ENCODE measurements at places on chromosomes 3 and 15.

GRCh38 chr15:90205050-90205848 lies 4.1 kb downstream of the SEMA4B start:
- DNase-seq = no peak

DNA sequence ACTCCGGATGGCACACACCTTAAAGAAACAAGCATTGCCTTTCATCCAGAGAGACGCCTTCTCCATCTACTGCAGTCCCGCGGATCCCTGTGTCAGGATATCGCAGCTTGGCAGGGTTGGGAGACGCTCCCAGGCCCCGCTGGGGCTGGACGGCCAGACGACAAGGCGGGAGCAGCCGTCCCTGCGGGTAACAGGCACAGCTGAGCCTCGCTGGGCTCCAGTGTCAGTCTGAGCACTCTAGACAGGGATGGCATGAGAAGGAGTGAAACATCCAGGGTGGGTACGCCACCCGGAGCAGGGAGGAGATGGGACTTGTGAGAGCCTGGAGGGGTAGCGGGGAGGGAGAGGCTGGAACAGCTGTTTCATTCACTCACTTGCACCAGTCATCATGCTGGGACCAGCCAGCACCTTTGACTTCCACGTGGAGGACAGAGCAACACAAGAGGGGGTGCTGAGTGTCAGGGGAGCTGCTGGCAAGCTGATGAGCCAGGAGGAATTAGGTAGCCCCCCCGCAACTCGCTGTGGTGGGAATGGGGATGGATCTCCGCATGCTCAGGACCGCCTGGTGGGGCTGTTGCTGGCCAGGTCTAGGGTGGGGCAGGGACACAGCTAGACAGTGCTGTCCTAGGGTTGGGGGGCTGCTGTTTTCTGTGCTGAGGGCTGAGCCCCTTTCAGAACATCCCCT lies 31.6 kb upstream of the SNRPA1 start:
- DNase-seq = no peak

GRCh38 chr3:179606534-179607085 lies 2.0 kb downstream of the NDUFB5 start:
- no peak for DNase-seq

DNA sequence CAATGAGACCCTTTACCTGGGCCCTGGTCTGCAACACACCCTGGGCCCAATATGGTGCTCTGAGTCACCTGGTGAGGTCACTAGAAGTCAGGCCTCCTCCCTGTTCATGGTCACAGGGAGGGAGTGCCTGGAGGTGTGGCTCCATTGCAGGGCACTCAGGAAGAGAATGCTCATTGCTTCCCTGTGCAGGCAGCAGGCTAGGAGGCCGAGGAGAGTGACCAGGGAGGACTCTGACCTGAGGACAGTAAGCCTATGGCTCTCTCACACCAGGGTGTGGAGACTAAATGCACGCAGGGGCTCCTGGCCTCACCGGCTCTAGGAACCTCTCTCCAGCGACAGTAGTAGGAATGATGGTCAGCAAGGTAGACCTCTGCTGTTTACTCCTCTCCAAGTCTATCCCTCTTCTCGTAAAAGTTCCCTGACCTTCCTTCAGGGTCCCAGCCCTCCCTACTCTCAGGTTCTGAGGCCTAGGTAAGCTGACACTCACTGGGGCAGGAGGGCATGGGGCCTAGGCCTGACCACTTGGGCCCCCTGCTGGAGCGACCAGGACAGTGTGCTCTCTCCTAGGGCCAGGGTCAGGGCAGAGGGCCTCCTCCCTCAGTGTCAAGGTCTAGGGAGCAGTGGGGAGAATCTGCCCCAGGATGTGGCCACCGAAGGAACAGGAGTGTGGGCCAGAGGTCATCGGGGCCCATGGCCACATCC lies 9.6 kb upstream of the SLCO2A1 start:
- no peak for DNase-seq

DNA sequence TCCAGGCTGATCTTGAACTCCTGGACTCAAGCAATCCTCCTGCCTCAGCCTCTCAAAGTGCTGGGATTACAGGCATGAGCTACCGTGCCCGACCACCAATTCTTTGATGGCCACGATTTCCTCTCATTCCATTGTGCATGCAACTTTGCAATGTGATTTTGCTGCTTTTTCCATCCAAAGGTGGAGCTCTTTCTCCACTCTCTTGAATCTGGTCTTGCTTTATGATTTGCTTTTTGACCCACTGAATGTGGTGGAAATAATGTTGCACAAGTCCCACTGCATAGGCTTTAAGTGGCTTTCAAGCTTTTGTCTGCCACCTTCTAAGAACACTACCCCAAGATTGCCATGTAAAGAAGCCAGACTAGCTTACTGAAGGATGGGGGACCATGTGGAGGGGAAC lies 10.6 kb downstream of the RPS27L start:
- no peak for DNase-seq

DNA sequence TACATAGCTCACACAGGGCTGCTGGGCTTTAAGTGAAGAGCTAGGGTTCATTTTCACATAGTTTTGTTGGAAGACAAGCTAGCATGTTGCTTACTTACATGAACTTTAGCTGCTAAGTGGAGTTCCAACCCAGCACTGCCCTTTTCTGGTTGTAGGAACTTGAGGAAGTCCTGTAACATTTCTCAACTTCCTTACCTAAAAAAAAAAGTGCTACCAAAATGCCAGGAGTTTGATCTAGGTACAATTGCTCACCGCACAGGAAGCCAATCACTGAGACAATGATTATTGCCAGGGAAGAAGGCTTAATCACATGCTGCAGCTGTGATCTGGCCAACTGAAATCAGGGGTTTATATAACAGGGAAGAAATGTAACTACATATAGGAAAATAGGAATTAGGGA lies 52.8 kb downstream of the IL12A start:
- DNase-seq = no peak

DNA sequence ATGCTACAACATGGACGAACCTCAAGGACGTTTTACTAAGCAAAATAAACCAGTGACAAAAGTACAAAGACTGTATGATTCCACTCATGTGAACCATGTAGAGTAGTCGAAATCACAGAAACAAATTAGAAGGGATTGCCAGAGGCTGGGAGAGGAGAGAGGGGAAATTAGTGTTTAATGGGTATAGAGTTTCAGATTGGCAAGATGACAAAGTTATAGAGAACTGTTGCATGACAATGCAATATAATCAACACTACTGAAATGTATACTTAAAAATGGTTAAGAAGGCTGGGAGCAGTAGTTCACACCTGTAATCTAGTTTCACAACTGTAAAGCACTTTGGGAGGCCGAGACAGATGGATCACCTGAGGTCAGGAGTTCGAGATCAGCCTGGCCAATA lies 36.9 kb downstream of the PLS1 start:
- no peak for DNase-seq

GRCh38 chr3:110069761-110070160 lies 732.4 kb upstream of the DPPA4 start:
- DNase-seq = no peak

- no peak for DNase-seq
Measured at GRCh38 chr3:122944671-122945161, 82.8 kb downstream of the SEMA5B start.

GRCh38 chr15:93152951-93153350 lies 63.9 kb upstream of the RGMA start:
- DNase-seq = no peak

- DNase-seq = no peak
Measured at GRCh38 chr15:45141386-45141785, 11.6 kb downstream of the DUOX1 start.

DNA sequence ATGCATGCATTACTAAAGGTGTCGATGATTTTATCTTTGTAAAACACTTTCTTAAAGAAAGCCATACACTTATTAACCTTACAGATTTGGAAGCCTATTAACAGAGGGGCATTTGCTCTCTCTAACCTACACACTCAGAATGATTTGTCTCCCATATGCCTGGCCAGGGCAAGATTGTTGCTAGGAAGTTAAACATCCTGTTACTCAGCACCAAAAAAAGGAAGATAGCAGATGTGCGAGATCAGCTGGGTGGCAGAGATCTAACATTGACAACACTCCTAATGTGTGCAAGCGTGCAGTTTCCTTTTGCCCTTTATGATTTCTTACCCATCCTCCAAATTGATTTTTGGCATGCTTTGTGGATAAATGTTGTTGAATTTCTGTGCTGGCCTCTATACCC lies 73.9 kb upstream of the TMEM108 start:
- no peak for DNase-seq

GRCh38 chr3:196127308-196128040 lies 45.6 kb upstream of the TFRC start:
- no peak for DNase-seq

DNA sequence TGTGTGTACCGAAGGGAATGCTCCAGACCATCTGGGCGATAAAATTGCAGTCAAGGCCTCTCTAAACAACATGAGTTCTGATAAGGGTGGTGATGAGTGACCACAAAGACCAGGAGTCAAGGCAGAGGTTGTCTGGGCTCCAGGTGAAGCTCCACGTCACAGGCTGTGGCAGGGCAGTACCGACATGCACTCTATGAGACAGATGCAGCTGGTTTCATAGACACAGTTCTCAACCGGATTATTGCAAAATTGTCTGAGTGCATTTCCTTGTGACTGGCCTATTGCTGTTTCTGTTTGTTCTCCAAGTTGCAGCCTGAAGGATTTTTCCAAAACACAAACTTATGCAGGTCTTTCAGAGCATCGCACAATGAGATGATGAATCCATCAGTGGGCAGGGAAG lies 157.5 kb upstream of the HES1 start:
- DNase-seq = no peak

GRCh38 chr15:99614749-99615288 lies 49.0 kb downstream of the MEF2A start:
- DNase-seq = no peak

DNA sequence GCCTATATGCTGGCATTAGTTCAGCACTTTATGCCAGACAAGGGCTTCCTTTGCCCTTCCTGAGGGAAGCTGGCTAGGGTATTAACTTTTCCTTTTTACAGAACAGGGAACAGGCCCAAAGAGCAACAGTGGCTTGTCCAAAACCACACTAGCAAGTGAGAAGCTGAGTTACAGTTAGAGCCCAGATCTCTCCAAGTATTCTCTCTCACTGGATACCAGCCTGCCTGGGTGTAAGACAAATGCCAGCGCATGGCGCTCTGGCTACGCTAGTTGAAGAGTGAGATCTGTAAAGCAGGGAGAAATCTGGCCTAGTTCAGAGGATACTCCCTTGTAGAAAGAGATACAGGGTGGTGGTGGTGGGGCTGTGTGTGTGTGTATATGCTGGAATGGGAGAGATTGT lies 38.4 kb downstream of the RAB11A start:
- no peak for DNase-seq

- DNase-seq = no peak
Measured at GRCh38 chr3:61092870-61093269, 158.4 kb downstream of the FHIT start.

GRCh38 chr15:55775316-55775715 lies 32.4 kb upstream of the PRTG start:
- no peak for DNase-seq

DNA sequence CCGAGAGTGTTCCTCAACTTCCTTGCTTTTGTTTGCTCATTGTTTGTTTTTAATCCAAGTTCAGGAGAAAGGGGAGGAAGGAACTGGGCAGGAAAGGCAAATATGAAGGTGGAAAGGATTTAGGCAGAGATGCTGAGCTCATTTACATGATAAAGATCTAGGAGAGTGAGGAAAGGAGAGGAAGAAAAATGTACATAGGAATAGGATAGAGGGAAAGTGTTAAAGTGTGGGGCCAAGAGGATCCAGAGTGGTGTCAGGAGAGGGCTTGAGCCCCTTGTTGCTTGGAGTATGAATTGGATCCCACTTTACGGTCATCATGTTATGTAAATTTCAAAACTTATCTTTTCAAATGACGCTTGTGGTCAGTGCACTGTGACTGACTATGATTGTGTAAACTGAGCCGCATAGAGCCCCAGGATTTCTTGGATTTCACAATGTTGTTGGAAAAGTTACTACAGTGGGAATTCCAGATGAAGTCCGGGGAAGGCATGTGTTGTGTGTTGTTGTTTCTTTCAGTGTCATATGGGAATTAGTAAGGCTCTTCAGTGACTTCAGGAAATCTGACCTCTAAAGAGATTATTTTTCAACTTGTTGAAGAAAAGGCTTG lies 15.0 kb upstream of the PLD1 start:
- DNase-seq = no peak

GRCh38 chr3:4407941-4408340 lies 59.1 kb downstream of the SUMF1 start:
- no peak for DNase-seq
